ENCODE measurements at places on chromosomes 16 and 17.

- DNase-seq, result no peak
Observed at GRCh38 chr17:7312432-7313087, 2.6 kb downstream of the GPS2 start.

DNA sequence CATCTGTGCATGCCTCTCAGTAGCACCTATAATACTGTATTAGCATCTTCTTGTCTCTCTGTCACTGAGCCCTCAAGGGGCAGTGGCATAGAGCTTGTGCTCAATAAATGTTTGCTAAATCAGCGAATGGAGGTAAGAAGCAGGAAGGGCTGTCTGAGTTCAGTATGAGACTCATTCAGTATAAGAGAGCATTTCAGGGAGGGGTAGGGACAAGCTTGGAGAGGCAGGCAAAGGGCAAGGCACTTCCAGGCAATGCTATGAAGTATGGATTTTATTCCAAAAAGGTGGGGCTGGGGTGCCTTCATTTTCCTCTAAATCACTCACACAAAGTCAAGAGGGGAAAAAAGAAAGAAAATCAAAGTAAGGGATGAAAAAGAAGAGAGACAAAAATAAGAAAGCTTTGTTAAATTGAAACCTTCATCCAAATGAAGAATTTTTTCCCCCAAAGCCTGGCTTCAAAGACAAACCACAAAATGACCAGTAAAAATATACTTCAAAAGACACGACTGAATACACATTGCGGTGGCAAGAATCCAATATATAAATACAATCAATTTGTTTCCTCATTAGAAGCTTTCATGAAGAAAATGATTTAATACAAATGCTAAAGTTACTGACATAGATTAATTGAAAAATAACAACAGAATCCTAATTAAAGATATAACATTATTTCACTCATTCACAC lies 51.2 kb downstream of the SKAP1 start:
- no peak for DNase-seq

GRCh38 chr16:72838951-72839350 lies 209.0 kb downstream of the ZFHX3 start:
- DNase-seq, result no peak

GRCh38 chr17:71168053-71168741 lies 952.6 kb upstream of the SOX9 start:
- DNase-seq, result no peak

DNA sequence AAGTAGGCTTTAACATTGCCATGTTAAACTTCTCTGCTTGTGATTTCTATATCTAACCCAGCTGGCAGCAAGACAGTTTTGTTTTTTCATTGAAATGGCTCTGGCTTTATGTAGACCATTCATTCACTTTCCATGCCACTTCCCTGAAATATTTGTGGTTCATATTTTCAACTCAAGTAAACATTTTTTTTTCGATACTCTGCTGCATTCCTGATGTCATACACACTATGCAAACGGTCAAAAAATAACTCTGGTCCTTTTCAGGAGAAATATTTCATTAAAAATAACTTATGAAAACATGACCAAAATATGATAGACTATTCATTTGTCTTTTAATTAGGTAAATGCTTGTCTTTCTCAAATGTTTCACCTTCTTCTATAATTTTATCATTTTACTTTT lies 116.3 kb downstream of the USP22 start:
- no peak for DNase-seq

- no peak for DNase-seq
Observed at GRCh38 chr17:33385713-33386112, 92.6 kb upstream of the ASIC2 start.

GRCh38 chr16:56576585-56577299 lies 11.9 kb downstream of the MT4 start:
- peak; percentile 73 for DNase-seq
